ENCODE measurements at places on chromosomes 12 and 14.

DNA sequence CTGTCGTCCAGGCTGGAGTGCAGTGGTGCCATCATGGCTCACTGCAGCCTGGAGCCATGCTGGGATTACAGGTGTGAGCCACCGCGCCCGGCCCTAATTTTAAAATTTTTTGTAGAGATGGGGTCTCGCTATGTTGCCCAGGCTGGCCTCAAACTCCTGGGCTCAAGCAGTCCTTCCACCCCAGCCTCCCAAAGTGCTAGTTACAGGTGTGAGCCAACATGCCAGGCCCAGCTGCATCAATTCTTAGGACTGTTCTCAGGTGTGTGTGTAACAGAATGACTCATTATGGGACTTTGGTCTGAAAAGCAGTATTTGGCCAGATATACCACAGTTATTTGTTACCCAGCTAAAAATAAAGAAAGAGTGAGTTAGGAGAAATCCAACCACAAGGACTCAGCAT, 17.4 kb downstream of the LETMD1 start:
- DNase-seq, result no peak

GRCh38 chr14:22113401-22113800, 439.8 kb upstream of the OR4E1 start:
- DNase-seq, result no peak

DNA sequence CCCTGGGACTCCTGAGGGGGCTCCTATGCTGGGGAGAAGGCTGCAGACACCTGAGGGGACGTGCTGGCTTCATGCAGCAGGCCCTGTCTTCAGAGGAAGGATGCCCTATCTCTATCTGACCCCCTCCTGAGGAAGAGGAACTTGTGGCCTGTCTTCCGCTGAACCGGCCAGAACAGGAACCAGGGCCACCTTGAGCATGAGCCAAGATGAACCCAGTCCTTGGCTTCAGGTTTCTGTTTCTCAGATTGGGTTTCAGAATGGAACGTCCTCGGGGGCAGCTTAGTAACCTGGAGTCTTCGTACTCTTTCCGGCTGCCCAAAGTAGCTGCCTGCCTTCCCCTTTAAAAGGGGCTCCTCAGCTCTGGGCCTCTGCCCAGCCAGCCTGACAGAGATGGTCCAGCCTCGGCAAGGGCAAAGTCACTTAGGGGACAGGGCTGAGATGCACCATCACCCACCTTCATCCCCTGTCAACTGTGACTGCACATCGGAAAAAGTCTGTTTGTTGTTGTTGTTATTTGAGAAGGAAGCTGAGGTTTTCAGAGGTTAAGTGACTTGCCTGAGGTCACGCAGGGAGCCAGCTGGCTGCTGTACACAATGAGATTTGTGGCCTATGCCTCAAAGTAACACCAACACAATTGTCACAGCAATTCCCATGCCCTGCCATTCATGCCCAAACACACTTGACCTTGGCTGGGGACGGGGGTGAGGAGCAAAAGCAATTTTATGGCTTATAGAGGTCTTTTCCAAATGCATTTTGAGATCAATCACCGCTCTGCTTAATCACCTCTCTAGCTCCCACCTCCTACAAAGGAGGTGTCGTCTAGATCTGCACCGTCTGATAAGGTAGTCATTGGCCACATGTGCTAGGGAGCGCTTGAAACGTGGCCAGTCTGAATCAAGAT, 13.4 kb downstream of the ASB2 start:
- peak; percentile 53 for DNase-seq

DNA sequence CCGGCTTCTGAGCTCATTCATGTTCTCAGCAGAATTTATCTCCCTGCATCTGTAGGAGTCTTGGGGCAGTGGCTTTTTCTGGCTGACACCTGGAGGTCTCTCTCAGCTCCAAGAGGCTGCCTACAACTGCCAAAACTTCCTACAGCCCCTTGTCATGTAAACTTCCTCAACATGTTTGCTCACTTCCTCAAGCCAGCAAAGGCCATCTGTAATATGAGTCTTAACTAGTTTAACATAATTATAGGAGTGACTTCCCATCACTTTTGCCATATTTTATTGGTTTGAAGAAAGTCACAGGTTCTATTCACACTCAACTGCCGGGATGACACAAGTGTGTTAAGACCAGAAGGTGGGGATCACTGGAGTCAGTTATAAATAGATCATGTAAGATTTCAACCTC, 194.0 kb downstream of the VRK1 start:
- DNase-seq, result no peak

DNA sequence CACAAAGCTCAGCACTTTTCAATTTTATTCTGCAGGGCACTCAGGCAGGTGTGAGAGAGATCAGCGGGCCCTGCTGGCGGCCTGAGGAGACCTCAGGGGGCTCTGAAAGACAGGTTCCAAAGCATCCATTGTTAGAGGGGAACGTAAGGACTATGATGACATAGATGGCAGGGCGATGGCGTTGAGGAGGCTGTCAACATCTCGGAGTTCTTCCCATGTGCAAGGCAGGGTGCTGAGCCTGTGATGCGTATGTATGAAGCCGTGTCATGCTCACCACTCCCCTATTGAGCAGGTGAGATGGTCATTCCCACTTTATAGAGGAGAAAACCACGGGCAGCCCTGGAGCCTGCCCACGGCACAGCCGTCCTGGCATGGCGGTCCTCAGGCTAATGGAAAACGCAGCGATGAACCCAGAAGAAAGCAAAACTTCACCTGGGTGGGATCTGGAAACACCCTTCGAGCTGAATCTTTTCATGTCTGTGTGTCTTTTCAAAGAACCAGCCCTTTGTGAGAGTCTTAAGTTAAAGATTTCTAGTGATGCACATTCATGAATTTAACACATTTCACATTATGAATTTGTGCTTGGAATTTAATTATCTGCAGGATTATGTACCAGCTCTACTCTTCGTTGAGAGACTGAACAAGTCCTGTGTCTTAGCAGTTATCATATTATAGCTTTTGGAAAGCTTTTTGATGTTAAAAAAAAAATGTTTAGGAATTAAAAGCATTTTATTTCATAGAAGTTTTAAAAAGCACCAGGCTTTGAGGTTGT, 64.7 kb downstream of the RIMBP2 start:
- no peak for DNase-seq

- no peak for DNase-seq
Observed at GRCh38 chr12:113267621-113268020, 46.4 kb downstream of the TPCN1 start.

DNA sequence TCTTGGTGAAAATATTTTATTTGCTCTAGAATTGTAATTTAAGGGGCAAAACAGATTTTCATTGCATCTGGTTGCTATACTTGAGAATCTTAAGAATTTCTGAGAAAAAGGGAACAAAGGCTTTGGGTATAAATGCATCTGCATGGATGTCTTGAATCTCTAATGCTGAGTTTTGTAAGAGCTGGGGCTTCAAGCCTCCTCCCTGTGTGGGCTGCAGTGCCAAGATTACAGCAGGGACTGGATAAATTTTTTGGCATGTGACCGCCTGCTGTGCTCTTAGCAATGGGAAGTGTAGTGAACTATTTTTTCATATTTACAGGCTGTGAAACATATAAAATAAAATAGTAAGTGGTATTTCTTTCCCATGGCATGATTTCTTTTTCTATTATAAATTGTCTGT, 70.0 kb downstream of the SLC38A6 start:
- DNase-seq, result no peak

- DNase-seq, result no peak
Observed at GRCh38 chr14:70061108-70061507, 127.6 kb downstream of the SLC8A3 start.

Data from GM19239 (cell line).